ENCODE measurements at places on chromosomes 16 and 17.

DNA sequence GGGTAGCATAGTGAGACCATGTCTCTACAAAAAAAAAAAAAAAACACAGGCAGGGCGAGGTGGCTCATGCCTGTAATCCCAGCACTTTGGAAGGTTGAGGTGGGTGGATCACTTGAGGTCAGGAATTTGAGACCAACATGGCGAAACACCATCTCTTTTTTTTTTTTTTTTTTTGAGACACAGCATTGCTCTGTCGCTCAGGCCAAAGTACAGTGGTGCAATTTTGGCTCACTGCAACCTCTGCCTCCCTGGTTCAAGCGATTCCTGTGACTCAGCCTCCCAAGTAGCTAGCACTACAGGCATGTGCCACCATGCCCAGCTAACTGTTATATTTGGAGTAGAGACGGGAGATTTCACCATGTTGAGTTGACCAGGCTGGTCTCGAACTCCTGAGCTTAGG lies 5.1 kb downstream of the RAMP2 start:
- no peak for DNase-seq

DNA sequence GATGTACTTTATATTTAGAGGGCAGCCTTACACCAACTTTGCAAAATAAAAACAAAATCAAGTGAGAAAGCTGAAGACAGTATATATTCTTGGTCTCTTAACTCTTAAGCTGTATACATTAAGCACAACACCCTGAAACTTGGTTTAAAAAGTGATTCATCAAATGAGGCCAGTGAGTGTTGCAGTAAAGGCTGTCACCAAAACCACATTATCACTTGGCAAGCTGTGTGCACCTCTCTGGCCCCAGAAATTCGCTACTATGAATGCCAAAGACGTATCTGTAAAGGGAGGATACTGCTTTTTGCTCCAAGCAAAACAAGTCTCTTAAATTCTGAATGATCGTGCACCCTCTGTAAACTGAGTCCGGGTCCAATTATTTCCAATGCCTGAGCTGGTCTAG lies 163.9 kb downstream of the ZFHX3 start:
- no peak for DNase-seq

DNA sequence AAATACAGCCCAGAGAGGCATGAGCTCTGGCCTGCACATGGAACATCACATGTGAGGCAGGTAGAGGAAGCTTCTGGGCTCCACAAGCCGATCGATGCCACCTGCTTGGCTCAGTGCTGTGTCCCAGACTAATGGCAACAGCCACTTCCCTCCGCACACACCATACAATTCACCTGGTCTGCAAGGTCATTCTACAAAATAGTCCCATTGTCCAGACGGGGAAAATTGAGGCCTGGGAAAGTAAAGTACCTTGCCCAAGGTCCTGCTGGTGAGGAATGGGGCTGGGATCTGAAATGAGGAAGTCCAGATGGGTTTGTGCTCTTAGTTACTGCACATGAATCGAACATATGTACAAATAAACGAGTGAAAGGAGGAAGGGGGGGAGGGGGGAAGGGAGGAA lies 88.0 kb downstream of the LITAF start:
- DNase-seq: no peak

DNA sequence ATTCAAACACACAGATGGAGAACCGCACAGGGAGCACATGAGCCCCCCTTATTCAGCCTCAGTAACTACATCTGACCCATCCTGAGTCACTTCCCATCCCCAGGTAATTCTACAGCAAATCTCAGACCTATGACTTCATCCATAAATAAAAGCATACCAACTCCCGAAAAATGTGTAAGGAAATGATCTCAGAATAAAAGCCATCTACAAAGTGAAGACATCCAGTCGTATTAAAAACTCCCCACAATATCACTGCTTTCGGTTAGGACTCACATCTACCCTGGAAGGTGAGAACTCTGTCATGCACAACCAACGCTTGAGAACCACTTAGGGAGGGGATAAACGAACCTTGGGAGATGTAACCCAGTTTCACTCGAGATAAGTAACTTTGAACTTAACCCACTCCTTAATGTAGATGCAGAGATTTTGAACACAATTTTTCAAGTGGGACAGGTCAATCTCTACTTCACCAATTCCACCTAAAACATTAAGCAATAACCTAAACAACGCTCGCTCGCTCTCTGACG lies 1.3 kb downstream of the USP36 start:
- no peak for DNase-seq

DNA sequence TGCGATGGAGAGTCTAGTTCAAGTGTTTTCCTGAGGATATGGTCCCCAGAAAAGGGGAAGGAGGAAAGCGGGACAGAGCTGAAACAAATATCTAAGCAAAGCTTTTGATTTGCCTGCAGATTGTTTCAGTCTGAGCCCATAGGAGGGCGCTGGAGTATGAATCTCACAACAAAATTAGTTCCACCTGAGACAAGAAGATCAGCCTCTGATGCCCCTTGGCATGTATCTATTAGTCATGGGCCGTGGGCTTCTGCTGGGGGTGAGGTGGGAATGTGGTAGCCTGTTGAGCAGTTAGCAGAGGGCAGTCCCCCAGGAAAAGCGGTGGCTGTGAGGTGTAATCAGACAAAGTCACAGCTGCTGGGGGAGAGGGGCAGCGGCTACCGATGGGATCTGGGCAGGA lies 446.9 kb downstream of the CA10 start:
- no peak for DNase-seq

- DNase-seq: no peak
Observed at GRCh38 chr16:48958681-48959080, 323.0 kb downstream of the CBLN1 start.

- DNase-seq: no peak
Observed at GRCh38 chr16:56363781-56364565, 61.4 kb downstream of the AMFR start.

GRCh38 chr16:24668481-24669061 lies 60.9 kb upstream of the TNRC6A start:
- DNase-seq: no peak

DNA sequence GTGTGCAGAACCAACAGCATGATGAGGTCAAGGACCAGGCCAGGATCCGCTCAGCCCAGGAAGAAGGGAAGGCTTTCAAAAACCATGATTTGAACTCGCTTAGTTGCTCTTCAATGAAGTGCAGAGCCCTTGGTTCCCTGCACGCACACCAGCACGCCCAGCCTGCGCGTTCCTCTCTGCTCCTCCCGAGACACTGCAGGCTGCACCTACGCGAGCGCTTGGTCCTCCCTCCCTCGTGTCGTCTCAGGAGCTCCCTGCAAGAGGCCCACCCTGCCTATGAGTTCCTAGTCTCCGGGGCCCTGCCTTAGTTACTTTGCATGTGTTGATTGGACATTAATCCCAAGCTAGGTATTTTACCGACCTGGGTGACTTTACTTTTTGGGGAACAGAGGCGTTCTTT lies 132.9 kb upstream of the TNRC6C start:
- no peak for DNase-seq

DNA sequence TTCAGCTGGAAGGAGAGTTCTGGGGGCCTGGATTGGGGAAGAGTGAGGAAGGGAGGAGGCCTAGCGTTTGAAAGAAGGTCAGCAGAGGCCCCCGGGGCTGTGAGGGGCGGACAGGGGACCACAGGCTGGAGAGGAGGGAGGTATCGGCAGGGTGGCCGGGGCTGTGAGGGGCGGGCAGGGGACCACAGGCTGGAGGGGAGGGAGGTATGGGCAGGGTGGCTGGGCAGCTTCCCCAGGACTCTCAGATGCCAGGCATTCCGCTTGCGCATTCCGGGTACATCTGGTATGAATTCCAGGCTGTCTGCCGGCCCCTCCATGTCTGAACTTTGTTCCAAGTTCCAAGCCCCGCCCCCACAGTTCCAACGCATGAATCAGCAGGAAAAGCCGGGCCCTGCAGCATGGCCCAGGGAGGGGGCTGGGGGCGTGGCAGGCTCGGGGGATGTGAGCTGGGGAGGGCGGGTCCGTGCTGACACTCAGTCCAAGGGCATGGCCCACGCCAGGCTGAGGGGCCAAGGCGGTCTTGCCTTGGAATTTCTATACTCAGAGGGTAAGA lies 4.3 kb upstream of the TLCD2 start:
- no peak for DNase-seq

DNA sequence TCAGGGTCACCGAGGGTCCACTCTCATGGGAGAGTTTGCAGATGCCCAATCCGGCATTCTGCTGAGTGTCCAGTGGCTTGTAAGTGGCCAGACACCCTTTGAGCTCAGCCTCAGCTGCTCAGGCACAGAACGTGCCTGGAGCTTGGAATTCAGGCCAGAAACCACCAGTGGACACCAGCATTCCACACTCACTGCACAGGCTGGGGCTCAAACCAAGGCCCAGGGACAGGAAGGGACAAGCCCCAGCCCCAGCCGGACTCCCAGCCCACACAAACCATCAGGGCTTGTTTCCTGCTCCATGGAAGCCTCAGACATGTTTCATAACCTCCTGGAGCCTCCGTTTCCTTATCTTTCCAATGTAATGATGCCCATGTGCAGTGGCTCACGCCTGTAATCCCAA lies 5.0 kb upstream of the NPRL3 start:
- no peak for DNase-seq

DNA sequence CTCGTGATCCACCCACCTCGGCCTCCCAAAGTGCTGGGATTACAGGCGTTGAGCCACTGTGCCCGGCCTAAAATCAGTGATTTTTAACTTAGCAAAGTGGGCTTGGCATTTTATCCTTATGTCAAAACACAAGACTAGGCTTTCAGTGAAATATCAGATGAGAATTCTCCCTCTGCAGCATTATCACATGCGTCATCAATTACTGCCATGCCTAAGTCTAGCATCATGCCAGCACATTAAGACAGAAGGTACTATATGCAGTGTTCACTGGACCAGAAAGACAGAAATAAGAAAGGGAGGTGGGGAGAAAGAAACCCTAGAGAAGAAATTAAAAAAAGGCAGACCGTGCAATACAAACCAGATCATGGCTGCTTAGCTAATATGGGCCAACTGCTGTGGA lies 29.8 kb downstream of the GPATCH8 start:
- no peak for DNase-seq

GRCh38 chr17:50146927-50147665 lies 3.4 kb downstream of the PPP1R9B start:
- DNase-seq: no peak

- DNase-seq: no peak
Observed at GRCh38 chr17:80476877-80477646, 655 bp upstream of the NPTX1 start.

DNA sequence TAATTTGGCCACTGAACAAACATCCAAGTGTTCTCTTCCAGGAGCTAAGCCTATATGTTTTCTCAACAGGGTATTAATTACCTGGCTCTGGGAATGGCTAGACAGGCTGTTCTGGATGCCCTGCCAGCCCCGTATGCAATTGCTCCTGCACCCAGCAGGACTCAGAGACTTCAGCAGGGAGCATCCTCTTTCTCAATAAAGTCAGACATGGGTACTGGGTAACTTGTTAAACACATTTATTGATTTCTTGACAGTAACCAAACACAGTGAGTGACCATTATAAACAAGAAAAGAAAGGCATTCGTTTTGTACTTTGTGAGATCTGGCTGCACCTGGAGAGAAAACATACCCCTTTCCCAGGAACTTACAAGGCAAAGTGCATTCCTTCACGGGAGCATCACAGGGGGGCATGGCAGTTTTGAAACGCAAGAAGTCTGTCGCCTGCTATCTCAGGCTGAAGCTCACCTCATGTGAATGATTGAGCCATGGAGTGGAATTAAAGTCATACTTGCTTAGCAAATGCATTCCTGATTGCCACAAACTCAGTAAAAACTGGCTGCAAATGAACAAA lies 369.8 kb downstream of the UTP18 start:
- no peak for DNase-seq

DNA sequence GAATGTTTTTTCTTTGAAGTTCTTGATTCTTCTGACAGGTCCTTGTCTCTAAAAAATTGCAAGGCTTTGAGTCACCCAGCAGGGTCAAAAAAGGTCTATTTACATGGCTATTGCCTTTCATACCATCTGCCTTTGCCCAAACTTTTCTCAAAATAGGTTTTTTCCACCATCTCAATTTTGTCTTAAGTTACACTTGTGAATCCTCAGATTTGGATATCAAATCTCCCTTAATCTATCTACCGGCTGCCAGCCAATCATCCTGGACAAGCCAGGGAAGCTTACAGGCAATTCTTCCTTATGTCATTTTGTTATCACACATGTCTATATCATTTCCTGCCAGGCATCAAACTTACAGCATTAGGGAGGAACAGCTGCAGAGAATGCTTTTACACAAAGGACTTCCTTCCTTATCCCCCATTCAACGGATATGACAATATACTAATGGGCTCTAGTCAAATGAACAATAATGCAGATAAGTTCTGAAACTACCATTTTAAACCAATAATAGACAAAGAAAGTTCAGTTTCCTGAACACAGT lies 104.1 kb upstream of the CORO6 start:
- no peak for DNase-seq

GRCh38 chr17:82647593-82648164 lies 565 bp downstream of the WDR45B start:
- DNase-seq: no peak

- DNase-seq: no peak
Observed at GRCh38 chr16:30087181-30087898, 4.4 kb downstream of the TBX6 start.

DNA sequence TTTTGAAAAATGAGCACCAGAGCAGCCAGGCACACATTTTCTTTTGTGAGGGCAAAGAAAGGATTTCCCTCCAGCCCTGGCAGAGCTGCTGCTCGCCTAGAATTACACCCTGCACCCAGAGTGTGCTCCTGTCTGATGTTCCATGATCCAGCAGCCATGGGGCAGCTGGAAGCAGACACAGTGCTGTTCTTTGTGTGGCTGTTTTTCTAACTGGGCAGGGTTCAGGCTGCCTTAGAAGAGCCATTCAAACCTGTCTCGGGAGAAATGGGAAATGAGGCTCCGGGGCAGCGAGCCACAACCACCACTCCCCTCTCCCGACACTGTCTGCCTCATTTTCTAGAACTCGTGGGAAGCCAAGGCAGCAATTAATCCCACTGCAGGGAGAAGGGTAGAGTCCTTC lies 28.9 kb downstream of the LITAF start:
- DNase-seq: no peak

DNA sequence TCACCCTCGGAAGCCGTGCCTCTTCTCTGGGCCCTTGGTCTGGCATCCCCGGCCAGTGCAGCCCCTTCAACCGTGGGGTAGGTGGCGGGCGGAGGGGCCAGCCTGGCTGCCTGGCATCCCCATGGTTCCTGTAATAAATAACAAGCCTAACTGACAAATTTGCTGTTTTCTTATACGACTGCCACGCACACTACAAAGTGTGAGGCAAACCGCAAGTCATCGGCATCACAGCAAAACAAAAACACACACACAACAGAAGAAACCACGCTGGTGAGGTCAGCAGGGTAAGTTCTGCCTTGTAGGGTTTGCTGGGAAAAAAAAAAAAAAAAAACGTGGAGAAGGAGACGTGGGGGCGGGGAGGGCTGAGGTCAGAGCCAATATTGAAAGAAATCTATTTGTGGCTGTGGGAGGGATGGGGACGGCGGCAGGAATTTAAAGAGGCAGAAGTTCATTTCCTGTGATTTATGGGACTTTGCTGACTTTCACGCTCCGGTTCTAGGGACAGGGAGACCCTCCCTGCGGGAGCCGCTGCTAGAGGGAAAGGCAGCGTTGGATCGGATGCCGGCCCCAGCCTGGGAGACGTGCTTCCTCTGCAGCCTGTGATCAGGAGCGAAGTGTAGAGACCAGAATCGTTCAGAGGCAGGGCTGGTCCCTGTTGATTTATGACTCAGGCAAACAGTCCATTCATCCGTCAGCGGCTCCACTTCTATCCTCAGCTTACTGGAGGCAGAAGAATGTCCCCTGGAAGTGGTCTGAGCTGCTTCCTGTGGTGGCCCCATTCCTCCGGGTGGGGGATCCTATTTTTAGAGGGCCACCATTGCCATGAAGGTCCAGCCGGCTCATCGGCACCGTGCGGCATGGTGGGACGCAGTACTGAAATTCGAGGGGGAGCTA lies 162.8 kb downstream of the FOXL1 start:
- no peak for DNase-seq

Data from stimulated activated CD8-positive, alpha-beta memory T cell treated with anti-CD3 and anti-CD28 coated beads, Interleukin-4, amount 100 ng/mL, for 1 hour (primary cell).